ENCODE measurements at places on chromosomes 7 and 10. TPM values are rescaled to one million over a fixed set of nuclear protein-coding genes. Genes with fewer than 3 reads are reported as not detected.

- no peak for DNase-seq
Observed at GRCh38 chr7:32673275-32673983, 178.1 kb downstream of the AVL9 start.

The EVX1 gene
- total RNA-seq: not detected

GRCh38 chr7:26443751-26444150 lies 152.1 kb downstream of the SNX10 start:
- no peak for DNase-seq

The SLC29A3 gene
- total RNA-seq: 2.7 TPM

- no peak for DNase-seq
Observed at GRCh38 chr7:114085313-114085591, 166.4 kb upstream of the PPP1R3A start.

GRCh38 chr10:132965411-132966057 lies 23.2 kb upstream of the CFAP46 start:
- no peak for DNase-seq

GRCh38 chr10:111084366-111085255 lies 7.8 kb downstream of the ADRA2A start:
- no peak for DNase-seq

The OPN4 gene
- 1.2 TPM for total RNA-seq

DNA sequence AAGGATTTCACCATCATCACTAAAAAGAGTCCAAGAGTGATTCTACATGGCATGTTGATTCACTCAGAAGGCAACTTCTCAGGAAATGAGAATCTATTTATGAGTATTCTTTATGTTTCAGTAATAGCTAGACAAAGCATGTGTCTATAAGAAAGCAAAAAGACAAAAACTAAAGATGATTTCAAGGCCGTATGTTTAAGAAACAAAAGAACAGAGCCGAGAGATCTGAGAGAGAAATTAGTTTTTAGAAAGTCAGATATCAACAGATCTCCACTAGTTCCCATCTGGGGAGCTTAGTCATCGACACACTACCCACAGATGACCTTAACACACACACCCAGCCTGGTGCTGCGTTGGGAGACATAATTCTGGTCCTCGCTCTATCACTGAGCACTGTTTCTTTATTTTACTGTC lies 21.0 kb downstream of the PIP4K2A start:
- DNase-seq: no peak

- DNase-seq: no peak
Observed at GRCh38 chr7:28161331-28161730, 19.3 kb downstream of the JAZF1 start.

GRCh38 chr7:64685091-64685490 lies 19.2 kb downstream of the ZNF107 start:
- DNase-seq: no peak
